ENCODE measurements at places on chromosomes 1 and 21.

DNA sequence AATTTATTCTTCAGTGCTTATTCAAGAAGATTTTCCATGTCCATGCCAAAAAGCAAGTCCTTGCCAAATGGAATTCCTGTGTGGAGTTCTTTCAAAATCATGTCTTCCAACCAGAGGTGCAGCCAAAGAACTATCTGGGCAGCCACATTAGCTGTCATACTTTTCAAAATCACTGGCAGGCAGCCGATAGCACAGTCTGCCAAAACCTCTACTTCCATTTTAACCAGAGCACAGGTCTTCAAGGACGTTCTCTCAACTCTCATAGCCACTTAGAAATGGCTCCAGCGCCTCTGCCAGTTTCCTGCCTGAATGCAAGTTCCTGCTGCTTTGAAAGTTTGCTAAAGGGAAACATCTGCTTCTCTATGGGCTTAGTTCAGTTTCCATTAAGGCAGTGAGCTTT lies 975.7 kb upstream of the ADGRL4 start:
- DNase-seq, result no peak

- DNase-seq, result no peak
These were observed 7.4 kb upstream of the CTBS start for GRCh38 chr1:84581648-84582047.

DNA sequence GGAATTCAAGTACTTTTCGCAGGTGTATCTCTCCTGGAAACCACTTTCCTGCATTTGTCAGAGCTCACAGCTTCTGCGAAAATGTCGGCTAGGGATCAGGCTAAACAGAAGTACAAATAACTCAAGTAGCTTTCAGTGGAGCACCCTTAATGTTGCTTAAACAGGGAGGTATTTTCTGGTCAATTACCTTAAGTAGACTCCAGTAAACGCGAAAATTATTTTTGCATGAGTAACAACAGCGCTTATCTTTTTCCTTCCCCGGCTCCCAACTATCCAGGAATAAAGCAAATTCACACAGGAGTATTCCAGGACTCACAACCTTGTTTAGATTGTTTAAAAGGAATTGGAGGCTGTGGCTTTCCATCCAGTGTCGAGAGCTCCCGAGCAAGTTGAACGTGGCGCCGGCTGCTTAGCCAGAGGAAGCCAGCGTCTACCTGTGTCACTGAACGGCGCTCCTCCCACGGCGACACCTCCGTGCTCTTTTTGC lies 7.3 kb upstream of the SIM2 start:
- DNase-seq, result no peak

DNA sequence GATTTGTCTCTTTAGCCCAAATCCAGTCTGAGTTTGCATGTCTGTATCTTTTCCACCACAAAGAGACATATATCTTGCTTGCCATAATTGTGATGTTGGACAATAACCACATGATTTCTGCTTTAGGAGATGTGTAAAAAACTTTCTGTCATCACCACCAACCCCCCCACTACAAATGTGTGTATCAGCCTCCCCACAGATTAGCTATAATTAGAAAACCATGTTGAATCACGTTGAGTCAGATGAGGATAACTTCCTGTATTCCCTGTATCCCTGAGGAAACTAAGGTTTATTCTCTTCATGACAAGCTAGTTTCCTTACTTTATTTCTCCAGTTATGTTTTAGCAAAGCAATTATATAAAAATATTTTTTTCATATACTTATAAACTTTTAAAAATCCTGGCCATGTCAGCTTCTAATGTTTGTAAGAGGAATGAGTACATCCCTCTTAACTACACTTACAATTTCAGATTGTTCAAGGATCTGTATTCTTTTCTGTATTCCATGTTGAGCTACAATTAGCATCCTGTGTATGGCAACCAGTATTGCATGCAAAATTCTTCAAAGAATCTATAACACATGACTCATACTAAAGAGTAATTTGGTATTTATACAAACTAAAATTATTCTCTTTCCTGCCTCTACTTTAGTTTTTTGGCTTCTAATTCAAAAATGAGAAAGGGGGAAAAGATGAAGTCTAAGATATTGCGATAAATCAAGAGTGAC lies 143.0 kb downstream of the FMN2 start:
- no peak for DNase-seq

GRCh38 chr21:37176716-37177115 lies 90.4 kb downstream of the VPS26C start:
- DNase-seq, result no peak

DNA sequence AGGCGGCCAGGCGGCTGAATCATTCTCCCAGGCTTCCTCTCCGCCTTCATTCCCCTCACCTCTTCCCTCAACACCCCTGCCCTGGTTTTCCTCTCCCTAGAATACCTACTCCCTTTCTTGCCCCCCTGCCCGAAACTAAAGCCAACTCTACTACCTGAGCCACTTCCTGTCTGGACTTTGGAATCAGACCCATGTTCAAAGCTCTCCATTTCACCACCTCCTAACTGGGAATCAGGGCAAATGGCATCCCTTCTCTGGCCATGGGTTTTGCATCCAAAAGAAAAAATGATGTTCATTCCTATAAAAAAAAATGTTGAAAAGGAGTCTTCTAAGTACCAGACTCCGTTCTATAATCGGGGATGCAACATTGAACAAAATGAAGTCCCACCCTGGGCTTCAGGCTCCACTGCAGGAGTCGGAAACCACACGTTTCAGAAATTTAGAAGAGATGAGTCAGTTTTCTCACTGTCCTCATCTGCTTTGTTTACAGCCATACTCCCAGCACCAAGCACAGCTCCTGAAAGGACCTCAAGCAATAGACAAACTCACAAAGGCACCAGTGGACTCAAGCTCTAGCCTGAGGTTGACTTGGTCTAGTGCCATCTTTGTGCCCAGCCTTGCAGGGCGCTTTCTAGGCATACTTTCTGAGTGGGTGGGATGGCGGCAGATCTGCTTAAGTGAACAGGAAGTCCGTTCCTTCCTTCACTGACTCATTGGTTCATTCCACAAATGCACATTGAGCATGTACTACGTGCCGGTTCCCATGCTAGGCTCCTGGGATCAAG lies 176.2 kb downstream of the IGSF21 start:
- DNase-seq, result no peak

DNA sequence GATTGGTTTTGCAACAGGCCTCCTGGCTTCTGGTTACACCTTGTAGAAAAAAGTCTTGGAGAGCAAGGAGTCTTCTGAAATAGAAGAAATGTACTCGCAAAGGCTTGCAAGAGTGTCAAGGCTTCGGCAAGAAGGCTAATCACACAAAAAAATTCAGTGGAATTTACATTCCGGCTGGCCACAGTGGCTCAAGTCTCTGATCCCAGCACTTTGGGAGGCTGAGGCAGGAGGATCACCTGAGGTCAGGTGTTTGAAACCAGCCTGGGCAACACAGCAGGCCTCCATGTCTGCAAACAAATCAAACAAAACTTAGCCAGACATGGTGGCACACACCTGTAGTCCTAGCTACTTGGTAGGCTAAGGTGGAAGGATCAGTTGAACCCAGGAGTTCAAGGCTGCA lies 7.7 kb upstream of the DOP1B start:
- no peak for DNase-seq

GRCh38 chr21:15365751-15366392 lies 301.1 kb upstream of the NRIP1 start:
- peak; percentile 7 for DNase-seq

DNA sequence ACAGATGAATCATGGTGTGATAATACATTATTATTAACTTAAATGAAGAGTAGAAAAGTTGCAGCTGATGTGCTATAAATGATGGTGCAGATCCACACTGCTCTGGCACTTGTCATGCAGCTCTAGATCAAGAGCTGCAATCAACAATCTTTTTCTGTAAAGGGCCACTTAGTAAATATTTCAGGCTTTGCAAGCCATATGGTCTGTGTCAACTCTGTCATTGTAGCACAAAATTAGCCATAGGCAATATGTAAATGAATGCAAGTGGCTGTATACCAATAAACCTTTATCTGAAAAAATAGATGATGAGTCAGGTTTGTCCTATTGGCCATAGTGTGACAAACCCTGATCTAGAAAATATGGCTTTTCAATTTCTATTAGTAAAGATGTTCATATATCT lies 66.6 kb downstream of the RGS18 start:
- DNase-seq, result no peak

DNA sequence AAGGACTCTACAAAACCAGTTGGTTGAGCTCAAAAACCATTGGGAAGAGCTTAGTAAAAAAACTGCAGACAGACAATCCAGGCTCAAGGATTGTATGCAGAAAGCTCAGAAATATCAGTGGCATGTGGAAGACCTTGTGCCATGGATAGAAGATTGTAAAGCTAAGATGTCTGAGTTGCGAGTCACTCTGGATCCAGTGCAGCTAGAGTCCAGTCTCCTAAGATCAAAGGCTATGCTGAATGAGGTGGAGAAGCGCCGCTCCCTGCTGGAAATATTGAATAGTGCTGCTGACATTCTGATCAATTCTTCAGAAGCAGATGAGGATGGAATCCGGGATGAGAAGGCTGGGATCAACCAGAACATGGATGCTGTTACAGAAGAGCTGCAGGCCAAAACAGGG lies 104.0 kb upstream of the BMP8A start:
- peak; percentile 63 for DNase-seq

DNA sequence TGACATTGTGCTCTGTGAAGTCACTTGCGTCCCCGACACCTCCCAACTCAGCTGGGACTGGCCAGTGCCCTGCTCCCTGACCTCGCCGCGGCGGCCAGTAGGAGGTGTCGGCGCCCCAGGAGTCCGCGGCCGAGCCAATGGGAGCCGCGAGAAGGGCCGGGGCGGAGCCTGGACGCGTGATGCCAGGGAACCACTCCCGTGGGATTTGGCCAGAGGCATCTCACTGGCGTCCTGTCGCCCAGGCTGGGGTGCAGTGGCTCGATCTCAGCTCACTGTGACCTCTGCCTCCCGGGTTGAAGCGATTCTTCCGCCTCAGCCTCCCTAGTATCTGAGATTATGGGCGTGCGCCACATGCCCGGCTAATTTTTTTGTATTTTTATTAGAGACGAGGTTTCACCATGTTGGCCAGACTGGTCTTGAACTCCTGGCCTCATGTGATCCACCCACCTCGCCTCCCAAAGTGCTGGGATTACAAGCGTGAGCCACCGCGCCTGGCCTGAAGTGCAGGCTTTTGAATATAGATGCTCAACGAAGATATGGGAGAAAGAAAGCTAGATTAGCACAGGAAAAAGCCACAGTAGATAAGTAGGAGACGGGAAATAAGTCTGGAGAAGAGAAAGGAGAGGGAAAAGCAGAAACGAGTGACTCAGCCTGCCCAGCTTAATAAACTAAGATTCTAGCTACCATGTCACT lies 38.0 kb downstream of the ZBTB8OS start:
- DNase-seq, result peak; percentile 96

- no peak for DNase-seq
These were observed 121.0 kb downstream of the LRRC40 start for GRCh38 chr1:70084314-70084915.

DNA sequence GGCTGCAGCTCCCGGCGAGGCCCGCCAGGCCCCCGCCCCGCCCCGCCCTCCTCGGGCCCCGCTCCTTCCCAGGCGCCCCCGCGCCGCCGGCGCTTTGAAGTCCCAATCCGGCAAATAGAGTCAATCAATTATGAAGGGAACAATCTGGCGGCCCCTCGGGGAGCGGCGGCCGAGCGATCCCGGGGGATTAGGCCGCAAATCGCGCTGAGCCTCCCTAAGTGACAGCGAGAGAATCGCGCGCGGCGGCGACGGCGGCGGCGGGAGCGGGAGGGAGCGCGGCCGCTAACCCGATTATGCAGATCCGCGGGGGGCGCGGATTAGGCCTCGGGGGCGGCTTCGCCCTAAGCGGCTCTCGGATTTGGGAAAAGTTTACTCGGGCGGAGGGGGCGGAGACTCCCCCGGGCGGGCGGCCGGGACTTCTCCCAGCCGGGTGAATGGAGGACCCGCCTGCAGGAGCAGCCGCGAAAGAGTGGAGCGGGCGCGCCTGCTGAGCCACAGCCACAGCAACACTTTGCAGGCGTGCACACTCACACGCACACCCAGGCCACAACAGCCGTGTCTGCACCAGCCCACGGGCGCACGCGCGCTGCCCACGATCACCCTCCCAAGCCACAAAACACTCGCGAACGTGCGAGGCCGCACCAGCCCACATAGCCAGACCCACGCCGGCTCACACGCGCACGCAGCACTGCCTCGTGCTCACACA lies 23.0 kb upstream of the DMBX1 start:
- no peak for DNase-seq

- no peak for DNase-seq
These were observed 40.2 kb downstream of the CTNNBIP1 start for GRCh38 chr1:9869831-9870251.

- peak; percentile 14 for DNase-seq
These were observed 3.8 kb upstream of the RRP15 start for GRCh38 chr1:218281285-218281684.

DNA sequence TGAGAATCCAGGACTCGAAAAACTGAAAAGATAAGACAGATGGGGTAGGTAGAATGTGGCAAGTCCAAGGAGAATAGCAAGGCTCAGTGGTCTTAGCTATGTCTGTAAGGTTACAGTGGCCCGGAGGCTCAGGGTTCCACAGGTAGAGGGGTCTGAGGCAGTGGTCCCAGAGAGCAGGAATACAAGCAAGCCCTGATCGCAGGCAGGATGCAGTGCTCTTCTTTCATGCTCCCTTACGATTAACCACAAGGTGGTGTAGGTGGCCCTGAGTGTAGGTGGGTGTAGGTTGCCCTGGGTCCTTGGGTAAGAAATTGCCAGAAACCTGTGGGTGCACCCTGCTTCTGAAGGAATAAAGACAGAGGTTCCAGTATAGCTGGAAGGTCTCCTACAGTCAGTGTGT lies 99.1 kb upstream of the RAB3GAP2 start:
- DNase-seq, result no peak

DNA sequence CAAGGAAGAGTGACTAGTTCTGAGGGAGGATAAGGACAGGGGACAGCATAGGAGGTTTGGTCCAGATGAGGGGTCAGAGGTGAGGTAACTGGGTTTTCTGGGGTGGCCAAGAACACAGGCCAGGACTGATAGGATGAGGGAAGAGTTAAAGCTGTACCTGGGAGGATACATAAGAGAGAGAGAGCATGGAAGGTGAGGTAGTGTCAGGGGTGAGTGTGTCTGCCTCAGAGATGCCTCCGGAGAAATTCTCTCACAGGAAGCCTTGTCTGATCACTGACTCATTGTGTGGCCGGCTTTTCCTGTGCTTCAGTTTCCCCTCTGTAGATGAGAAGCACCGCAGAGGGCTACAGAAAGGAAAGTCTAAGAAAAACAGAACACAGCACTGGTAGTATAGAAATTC lies 40.2 kb downstream of the FASLG start:
- DNase-seq, result no peak

DNA sequence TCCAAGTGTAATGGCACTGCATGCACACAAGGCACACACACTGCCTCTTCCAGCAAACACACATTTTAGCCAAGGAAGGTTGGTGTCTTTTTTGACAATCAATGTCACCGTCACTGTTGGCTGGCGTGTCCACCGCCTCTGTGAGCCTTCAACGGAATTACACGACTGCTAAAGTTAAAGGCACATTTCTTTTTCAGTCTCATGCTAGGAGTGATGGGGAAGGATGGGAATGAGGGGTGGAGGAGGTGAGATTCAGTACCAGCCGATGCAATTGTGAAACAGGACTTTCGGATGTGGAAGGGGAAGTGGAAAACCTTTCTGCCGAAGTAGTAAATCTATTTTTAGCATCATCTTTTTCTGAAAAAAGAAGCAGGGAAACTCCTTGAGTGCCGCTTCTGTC lies 1.4 kb downstream of the ELAVL4 start:
- DNase-seq, result no peak

All from LoVo (cell line).